NCI-H1048 (cell line): ENCODE measurements at places on chromosomes 13 and 19.

DNA sequence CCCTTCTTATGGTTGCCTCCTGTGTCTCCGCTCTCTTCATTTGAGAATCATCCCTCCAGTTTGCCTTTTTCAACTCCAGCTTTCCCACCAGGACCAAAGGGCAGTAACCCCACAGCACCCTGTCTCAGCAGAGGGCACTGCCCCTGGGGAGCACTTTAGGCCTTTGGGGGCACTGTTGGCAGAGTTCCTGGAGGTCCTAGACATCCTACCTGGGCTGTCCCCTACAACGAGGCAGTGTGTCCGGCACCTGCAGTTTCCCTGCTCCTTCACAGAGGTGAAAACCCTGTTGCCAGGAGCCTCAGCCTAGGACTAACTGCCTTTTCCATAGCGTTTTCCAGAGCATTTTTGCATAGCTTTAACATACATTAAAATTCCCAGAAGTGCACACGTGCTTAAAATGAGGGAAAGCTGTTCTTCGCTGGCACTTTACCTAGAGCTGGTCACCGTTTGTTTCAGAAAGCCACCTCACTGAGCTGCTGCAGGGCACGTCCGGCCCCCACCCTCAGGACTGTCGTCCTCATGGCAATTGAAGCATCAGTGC is 234.9 kb downstream of the TEX29 start:
- DNase-seq, result no peak

- no peak for DNase-seq
Measured at GRCh38 chr19:30074741-30075715, 133.0 kb downstream of the URI1 start.

- no peak for DNase-seq
Measured at GRCh38 chr19:53212703-53213320, 19.7 kb upstream of the ZNF665 start.

DNA sequence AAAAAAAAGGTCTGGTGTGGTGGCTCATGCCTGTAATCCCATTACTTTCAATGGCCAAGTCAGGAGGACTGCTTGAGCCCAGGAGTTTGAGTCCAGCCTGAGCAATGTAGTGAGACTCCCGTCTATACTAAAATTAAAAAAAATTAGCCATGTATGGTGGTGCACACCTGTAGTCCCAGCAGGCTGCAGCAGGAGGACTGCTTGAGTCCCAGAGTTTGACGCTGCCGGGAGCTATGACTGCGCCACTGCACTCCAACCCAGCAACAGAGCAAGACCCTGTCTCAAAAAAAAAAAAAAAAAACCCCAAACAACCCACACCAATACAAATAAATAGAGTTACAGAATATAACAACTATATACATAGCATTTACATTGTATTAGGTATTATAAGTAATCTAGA is 65.7 kb downstream of the MICU2 start:
- no peak for DNase-seq

DNA sequence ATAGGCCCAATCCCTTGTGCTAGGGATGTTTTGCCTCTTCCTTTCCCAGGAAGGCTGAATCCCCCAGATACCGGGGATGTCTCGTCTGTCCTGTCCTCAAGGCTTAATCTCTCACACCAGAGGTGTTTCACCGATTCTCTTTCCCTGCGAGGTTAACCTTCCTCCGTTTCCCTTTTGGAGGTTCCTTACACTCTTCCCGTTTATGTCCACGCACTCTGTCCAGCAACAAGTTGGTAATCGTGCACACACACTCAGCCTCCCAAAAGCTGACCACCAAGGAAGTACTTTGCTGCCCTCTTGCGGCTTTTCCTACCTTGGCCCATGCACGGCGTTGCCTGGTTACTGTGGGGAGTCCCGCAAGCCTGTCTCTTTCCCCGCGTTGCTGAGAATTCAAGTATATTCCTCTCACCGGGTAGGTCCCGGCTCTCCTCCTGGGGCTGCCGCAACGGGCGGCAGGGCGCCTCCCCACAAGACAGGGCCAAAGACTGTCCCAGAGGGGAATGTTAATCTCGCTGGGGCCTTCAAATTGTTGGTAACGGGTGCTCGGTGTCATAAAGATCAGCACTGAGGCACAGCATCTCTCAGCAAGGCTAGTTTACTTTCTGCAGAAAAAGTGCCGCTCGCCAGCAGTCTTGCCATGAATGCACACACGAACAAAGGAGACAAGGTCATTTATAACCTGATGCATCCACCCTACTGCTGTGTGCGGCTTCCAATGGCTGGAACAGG is 36.7 kb upstream of the CD177 start:
- no peak for DNase-seq

GRCh38 chr13:44425815-44426078 is 52.1 kb downstream of the SERP2 start:
- DNase-seq, result no peak

- DNase-seq, result no peak
Measured at GRCh38 chr13:112181336-112182067, 114.6 kb downstream of the SOX1 start.

DNA sequence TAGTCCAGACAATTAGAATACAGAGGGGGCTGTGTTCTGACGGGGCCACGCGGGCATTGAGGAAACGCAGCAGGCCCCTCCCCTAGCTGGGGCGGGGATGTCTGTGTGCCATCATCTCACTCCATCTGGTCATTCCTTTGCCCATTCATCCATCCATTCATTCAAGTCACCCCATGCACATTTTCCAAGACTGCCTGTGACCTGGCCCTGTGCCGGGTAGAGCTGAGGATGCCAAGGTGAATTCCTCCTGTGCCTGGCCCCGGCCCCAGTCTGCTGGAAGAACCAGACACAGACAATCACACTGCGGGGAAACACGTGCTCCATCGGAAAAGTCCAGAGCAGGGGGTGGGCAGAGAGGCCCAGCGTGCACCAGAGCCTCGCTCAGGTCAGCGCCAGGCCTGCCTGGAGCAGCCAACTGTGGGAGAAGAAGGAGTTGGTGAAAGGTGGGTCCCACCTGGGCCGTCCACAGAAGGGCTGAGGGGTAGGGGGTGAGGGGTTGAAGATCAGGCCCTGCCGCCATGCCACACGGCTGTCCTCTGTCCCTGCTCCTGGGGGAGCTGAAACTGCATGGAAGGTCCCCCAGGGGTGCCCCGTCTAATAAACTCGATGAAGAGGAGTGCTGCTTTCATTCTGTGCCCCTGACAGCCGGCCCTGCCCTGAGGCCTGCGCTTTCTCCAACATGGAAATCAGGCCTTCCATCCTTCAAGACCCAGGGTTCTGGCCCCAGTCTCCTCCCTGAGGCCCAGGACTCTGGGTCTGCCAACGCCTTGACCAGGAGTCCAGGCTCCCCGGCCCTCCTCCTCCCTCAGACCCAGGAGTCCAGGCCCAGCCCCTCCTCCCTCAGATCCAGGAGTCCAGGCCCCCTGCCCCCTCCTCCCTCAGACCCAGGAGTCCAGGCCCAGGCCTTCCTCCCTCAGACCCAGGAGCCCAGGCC is 1.6 kb upstream of the CACNG6 start:
- no peak for DNase-seq

- DNase-seq, result no peak
Measured at GRCh38 chr13:25943658-25944057, 108.2 kb downstream of the SHISA2 start.

GRCh38 chr13:28204690-28205443 is 66.5 kb downstream of the PAN3 start:
- DNase-seq, result no peak

GRCh38 chr19:57111329-57111644 is 8.5 kb upstream of the USP29 start:
- DNase-seq, result no peak

GRCh38 chr13:41049480-41050440 is 11.5 kb upstream of the WBP4 start:
- DNase-seq, result no peak
